Stimulated activated CD4-positive, alpha-beta T cell treated with anti-CD3 and anti-CD28 coated beads, TNF-alpha, amount 100 ng/mL, for 24 hours (primary cell): ENCODE measurements at places on chromosomes 12 and 14.

GRCh38 chr12:53939141-53940108 is 794 bp downstream of the HOXC13 start:
- DNase-seq: no peak

DNA sequence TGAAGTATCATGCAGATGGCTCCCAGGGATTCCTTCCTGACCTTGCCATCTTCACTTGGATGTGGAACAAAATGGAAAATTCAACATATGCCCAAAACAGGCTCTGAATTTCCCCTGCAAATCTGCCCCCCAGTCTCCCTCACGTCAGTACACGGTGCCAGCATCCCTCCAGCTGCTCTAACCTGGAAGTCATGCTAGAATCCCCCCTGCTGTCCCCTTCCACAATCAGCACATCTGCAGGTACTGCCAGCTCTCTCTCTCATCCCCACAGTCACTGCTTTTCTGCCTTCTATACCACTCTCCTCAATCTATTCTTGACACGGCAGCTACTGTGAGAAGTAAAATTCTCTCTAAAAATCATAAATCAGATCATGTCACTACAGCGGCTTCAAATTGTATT is 21.6 kb downstream of the GALNT6 start:
- DNase-seq: no peak

DNA sequence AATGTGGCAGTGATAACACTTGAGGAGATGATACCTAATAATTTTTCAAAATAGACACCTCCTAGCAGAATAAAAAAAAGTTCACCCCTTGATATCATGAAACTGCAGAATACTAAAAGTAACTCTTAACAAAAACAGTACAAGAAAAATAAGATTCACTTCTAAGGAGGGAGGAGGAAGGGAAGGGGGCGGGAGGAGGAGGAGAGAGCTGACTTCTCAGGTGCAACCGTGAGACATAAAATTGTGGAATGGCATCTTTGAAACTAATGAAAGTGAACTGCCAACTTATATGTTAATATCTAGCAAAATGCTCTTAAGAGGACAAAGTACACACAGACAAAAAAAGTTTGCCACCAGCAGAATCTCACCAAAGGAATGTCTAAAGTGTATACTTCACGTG is 115.8 kb downstream of the SCFD1 start:
- no peak for DNase-seq

DNA sequence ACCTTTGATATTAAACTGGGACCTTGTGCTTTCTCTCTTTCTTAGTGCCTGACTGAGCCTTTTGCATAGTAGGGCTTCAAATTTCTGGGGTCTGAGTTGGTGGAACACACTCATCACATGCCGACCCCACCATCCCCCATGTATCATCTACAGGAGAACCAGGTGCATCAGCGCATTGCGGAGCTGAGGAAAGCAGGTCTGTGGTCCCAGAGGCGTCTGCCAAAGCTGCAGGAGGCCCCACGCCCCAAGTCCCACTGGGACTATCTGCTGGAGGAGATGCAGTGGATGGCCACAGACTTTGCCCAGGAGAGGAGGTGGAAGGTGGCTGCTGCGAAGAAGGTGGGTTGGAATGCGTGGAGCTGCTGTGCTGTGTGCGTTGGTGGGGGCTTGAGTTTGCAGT is 37.8 kb downstream of the EP400 start:
- no peak for DNase-seq
